Bronchial smooth muscle cell (primary cell): ENCODE measurements at places on chromosomes 16 and 17. TPM values are rescaled to one million over a fixed set of nuclear protein-coding genes. Genes with fewer than 3 reads are reported as not detected.

ZFPM1 gene
- 1.0 and 1.9 TPM in 2 replicates for total RNA-seq

SERPINF2 gene
- total RNA-seq: 0.17 TPM in 1 of 2 replicates, not detected in the other

ADAMTS18 gene
- total RNA-seq: under 0.01 TPM in 1 of 2 replicates, not detected in the other

MT1H gene
- not detected in 2 replicates for total RNA-seq

MED1 gene
- 14.3 and 14.9 TPM in 2 replicates for total RNA-seq

KCNJ2 gene
- total RNA-seq: 26.5 and 52.5 TPM in 2 replicates

HSD17B1 gene
- 1.5 and 5.7 TPM in 2 replicates for total RNA-seq

GALNS gene
- total RNA-seq: 14.3 and 18.0 TPM in 2 replicates

TLCD2 gene
- 5.2 and 8.7 TPM in 2 replicates for total RNA-seq

ELAC2 gene
- total RNA-seq: 52.0 and 58.2 TPM in 2 replicates

PMP22 gene
- 53.0 and 174 TPM in 2 replicates for total RNA-seq

LDHD gene
- total RNA-seq: 0.43 and 2.5 TPM in 2 replicates

NEURL4 gene
- total RNA-seq: 18.9 and 25.7 TPM in 2 replicates

RUNDC3A gene
- total RNA-seq: 0.17 and 0.32 TPM in 2 replicates

HOXB4 gene
- total RNA-seq: 1.7 and 3.3 TPM in 2 replicates

CACNG1 gene
- total RNA-seq: not detected in 2 replicates

GPR179 gene
- total RNA-seq: 0.09 TPM in 1 of 2 replicates, not detected in the other

CACNG5 gene
- not detected in 2 replicates for total RNA-seq

SULT1A2 gene
- total RNA-seq: not detected in 2 replicates

PPP1R1B gene
- total RNA-seq: 0.32 and 6.3 TPM in 2 replicates

FAAP100 gene
- 10.1 and 12.9 TPM in 2 replicates for total RNA-seq

C16orf54 gene
- not detected in 2 replicates for total RNA-seq

TBX6 gene
- total RNA-seq: 0.16 and 0.26 TPM in 2 replicates

ZSCAN10 gene
- not detected in 2 replicates for total RNA-seq

GRAP gene
- total RNA-seq: under 0.01 and 0.34 TPM in 2 replicates

SBK1 gene
- not detected in 2 replicates for total RNA-seq

TANC2 gene
- 24.0 and 33.7 TPM in 2 replicates for total RNA-seq

GAST gene
- total RNA-seq: not detected in 2 replicates

CMTM4 gene
- 3.5 and 6.5 TPM in 2 replicates for total RNA-seq

TPSB2 gene
- total RNA-seq: not detected in 2 replicates
